ENCODE measurements at places on chromosomes 11 and 22. TPM values are rescaled to one million over a fixed set of nuclear protein-coding genes. Genes with fewer than 3 reads are reported as not detected.
A peak's percentile ranks its signal among the peaks of the same experiment; 100 is the strongest.

The CFAP68 gene
- 37.8 TPM for polyA plus RNA-seq

The CCDC34 gene
- polyA plus RNA-seq, result 26.6 TPM

The BEST1 gene
- polyA plus RNA-seq, result 5.3 TPM

DNA sequence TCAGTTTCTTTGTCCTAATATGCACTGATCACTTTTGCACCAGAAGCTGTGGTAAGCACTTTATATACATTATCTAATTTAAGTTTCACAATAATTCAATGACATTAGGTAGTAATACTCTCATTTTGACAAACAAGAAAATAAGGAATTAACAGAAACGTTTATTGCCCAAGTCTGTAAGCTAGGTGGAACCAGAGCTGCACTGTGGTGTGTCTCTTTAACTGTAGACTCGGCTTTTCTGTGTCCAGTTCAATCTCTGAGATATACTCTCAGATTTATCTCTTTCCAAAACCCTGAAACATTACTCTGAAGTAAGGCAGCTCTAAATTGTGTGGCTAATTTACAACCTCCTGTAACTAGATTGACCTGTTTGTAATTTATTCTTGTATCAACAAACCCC, 101.1 kb downstream of the MUC15 start:
- no peak overlapping the region for H3K27ac ChIP-seq
- no peak for DNase-seq
- H3K36me3 ChIP-seq, result no peaks in the 10 kb centered on the region

GRCh38 chr11:66891851-66892660, 35.2 kb downstream of the LRFN4 start:
- H3K4me1 ChIP-seq, result no peaks in the 10 kb centered on the region
- no peak overlapping the region for H3K4me3 ChIP-seq
- H3K36me3 ChIP-seq, result no peaks in the 10 kb centered on the region
- H3K27ac ChIP-seq, result no peak overlapping the region

- H3K36me3 ChIP-seq, result no peaks in the 10 kb centered on the region
- H3K4me1 ChIP-seq, result no peaks in the 10 kb centered on the region
- H3K27ac ChIP-seq, result no peak overlapping the region
- H3K4me3 ChIP-seq, result no peak overlapping the region
- H3K27me3 ChIP-seq, result no peaks in the 10 kb centered on the region
These were observed 21.8 kb downstream of the MS4A4E start for GRCh38 chr11:60221181-60221580.

DNA sequence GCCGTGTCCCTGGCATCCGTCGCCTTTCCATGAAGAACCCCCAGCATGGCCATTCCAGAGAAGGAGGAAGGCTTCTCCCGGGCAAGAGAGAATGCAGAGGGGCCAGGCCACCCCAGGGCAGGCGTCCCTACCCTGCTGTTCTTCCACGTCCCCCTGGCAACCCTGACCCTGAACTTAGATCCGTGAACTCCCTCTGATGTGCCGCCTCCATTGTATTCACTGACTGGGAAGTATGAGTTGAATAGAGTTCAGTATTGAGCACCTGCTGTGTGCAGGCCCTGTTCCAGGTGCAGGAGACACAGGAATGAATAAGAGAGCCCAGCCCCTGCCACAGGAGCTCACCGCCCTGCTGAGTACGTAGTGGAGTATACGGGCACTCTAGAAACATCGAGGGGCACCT, 29.1 kb upstream of the RELT start:
- no peak overlapping the region for H3K4me3 ChIP-seq
- no peak for DNase-seq
- no peaks in the 10 kb centered on the region for H3K36me3 ChIP-seq
- H3K4me1 ChIP-seq, result peaks cover 24% of the 10 kb centered on the region
- no peaks in the 10 kb centered on the region for H3K27me3 ChIP-seq

GRCh38 chr22:19002684-19003038, 66.6 kb upstream of the PRODH start:
- H3K27ac ChIP-seq, result no peak overlapping the region
- H3K4me3 ChIP-seq, result no peak overlapping the region
- DNase-seq, result no peak
- H3K27me3 ChIP-seq, result peaks cover 56% of the 10 kb centered on the region
- H3K4me1 ChIP-seq, result no peaks in the 10 kb centered on the region

DNA sequence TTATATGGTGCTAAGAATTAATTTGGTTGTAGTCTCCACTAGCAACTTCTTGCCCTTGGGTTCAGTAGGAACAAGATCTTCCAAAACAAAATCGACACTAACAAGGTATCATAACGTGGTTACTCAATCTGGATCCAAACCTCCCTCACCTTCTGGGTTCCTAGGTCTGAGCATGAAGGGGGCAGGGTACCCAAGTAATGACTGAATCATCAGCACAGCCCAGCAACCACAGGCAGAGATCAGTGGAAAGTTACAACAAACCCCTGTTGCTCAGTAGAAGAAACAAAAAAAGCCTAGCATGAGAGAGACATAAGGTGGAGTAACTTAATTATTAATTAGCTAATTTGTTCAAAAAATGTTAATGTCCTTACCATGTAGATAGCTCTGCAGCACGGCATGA, 221.4 kb downstream of the BLID start:
- H3K27me3 ChIP-seq, result no peaks in the 10 kb centered on the region
- H3K4me3 ChIP-seq, result no peak overlapping the region
- no peaks in the 10 kb centered on the region for H3K36me3 ChIP-seq
- DNase-seq, result no peak

DNA sequence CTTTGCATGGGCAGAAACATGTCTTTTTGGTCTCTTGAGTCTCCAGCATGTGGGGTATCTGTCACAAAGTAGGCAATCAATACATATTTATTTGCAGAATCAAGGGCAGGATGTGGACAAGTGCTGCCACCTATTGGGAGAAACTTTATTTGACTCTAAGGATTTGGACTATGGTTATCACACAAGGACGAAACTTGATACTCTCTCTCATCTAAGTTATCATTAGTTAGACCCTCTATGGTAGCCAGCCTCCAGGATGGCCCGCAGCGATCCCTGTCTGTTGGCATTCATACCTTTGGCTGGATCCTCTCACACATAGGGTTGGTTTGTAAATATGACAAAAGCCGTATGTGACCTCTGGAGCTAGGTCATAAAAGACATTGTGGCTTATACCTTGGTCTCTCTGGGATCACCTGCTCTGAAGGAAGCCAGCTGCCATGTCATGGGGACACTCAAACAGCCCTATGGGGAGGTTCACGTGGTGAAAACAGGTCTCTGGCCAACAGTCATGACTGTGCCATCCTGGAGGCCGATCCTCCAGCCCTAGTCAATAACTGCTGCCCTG, 1.1 kb upstream of the FBXO7 start:
- no peak overlapping the region for H3K27ac ChIP-seq
- DNase-seq, result peak; percentile 66
- H3K4me3 ChIP-seq, result peak overlapping the region; percentile 79
- no peaks in the 10 kb centered on the region for H3K27me3 ChIP-seq
- H3K36me3 ChIP-seq, result no peaks in the 10 kb centered on the region
- H3K4me1 ChIP-seq, result peaks cover 38% of the 10 kb centered on the region

DNA sequence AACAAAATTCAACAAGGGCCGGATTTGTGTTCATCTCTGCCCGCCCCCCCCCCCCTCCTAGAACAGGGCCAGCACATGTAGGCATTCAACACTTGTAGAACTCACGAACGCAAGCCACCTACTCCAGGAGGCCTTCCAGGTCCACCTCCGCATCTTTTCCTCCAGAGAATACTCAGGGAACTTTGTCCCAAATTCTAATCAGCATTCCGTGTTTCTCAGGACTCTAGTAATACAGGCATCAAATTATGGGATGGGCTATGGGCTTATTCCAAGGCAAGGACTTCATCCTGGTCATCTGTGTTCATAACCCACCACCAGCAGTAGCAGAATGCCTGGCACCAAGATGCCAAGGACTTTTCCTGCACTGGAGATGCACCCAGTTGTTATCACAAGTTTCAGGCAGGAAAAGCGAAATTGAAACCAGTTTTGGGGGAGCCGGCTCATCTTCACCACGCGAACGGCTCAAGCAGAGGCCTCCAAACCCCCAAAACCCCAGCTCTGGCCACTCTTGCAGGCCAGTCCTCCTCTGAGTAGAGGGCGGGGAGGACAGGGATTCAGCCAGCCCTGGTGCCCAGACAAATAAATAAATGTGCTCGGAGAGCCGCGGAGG, 462 bp downstream of the UBE2L6 start:
- peaks cover 18% of the 10 kb centered on the region for H3K4me1 ChIP-seq
- no peaks in the 10 kb centered on the region for H3K27me3 ChIP-seq
- DNase-seq, result no peak
- no peaks in the 10 kb centered on the region for H3K36me3 ChIP-seq
- H3K27ac ChIP-seq, result peak overlapping the region; percentile 90
- H3K4me3 ChIP-seq, result peak overlapping the region; percentile 70

DNA sequence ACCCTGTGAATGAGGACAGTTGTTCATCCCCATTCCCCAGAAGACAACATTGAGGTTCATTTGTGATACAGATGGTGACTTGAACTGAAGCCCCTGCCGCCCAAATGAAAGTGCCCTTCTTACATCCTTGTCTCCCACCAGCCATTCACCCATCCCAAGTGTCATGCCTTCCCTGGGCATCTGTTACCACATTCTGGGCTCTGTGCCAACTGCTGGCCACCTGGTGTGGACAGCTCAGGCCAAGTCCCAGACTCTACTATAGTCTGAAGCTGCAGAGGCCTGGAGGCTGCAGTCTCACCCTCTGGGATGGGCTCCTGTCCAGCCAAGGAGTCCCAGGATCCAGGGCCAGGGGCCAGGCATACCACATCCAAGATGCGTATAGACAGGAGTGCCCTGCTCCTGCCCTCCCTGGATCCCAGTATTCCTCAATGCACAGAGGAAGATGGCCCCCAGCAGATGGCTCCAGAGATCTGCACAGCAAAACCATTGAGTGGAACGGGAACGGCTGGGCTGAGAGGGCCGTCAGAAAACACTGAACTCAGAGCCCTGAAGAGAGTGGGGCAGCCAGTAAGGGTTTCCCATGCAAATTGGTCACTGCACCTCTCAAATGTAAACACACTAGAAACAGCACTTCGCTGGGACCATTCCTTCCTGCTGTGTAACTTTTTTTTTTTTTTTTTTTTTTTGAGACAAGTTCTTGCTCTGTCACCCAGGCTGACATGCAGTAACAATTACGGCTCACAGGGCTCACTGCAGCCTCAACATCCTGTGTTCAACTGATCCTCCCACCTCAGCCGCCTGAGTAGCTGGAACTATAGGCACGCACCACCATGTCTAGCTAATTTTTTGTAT, 22.8 kb downstream of the ARRB1 start:
- no peak overlapping the region for H3K4me3 ChIP-seq
- H3K27ac ChIP-seq, result peak overlapping the region; percentile 70
- peak; percentile 89 for DNase-seq
- peaks cover 32% of the 10 kb centered on the region for H3K4me1 ChIP-seq

DNA sequence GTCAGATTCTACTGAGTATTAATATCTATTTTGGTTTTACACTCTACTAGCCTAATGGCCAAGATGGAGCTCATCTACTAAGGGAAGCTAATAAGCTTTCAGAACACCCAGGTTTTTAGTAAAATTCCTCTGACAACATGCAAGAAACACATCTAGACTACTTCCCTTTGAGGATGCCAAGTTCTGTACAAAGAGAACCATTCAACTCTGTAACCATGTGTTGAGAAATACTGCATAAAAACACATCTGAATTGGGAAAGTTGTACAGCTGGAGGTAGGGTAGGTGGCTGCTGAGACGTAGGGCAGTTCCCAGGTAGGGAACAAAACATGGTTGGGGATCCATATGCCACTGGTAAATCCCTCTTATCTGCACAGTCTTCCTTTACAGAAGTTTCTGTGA, 66.2 kb downstream of the SC5D start:
- no peak overlapping the region for H3K4me3 ChIP-seq
- no peak overlapping the region for H3K27ac ChIP-seq
- H3K36me3 ChIP-seq, result no peaks in the 10 kb centered on the region
- H3K27me3 ChIP-seq, result no peaks in the 10 kb centered on the region

DNA sequence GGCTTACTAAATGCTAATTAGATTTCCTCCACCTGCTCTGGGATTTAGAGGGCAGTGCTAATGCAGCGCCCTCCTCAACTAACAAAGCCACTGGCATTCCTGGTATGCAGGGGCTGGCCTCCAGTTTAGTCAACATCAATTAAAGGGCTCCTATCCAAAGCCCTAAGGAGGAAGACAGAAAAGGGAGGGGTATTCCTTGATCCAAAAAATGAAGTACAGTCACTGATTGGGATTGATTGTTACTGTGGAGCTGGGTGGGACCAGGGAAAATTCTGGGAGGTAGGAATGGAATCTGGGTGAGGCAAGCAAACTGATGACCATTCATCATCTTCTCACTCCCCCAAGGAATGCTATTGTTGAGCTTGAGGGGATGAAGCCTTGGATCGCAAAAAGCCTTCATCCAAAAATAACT, 52.2 kb downstream of the GAB2 start:
- no peaks in the 10 kb centered on the region for H3K27me3 ChIP-seq
- peak overlapping the region; percentile 35 for H3K27ac ChIP-seq
- no peak for DNase-seq
- peaks cover 22% of the 10 kb centered on the region for H3K4me1 ChIP-seq
- no peak overlapping the region for H3K4me3 ChIP-seq
- H3K36me3 ChIP-seq, result no peaks in the 10 kb centered on the region

GRCh38 chr11:95584589-95584988, 205.0 kb downstream of the FAM76B start:
- DNase-seq, result no peak
- no peaks in the 10 kb centered on the region for H3K36me3 ChIP-seq
- H3K27ac ChIP-seq, result no peak overlapping the region
- H3K4me1 ChIP-seq, result no peaks in the 10 kb centered on the region
- no peaks in the 10 kb centered on the region for H3K27me3 ChIP-seq
- H3K4me3 ChIP-seq, result no peak overlapping the region

DNA sequence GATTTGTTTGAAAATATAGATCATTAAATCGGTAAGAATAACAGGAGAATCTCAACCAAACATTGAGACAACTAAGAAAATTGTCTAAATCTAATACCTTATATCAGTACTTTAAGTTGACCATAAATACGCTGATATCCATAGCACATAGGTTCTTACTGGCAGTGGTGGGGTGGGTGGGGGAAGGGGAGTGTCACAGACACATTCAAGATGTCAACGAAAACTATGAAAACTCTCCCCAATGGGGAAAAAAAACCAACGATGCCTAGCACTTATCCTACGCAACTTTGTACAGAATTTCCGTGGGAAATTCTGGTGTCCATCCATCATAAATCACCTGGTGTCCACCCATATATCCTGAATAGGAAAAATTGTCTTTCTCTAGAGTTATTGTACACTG, 6.2 kb downstream of the GRAP2 start:
- no peaks in the 10 kb centered on the region for H3K36me3 ChIP-seq
- H3K27me3 ChIP-seq, result peaks cover 6% of the 10 kb centered on the region
- no peak overlapping the region for H3K27ac ChIP-seq
- no peak for DNase-seq
- H3K4me3 ChIP-seq, result no peak overlapping the region
- H3K4me1 ChIP-seq, result no peaks in the 10 kb centered on the region

GRCh38 chr11:35141571-35141971, 2.6 kb downstream of the CD44 start:
- peaks cover 73% of the 10 kb centered on the region for H3K4me1 ChIP-seq
- no peaks in the 10 kb centered on the region for H3K36me3 ChIP-seq
- H3K27ac ChIP-seq, result peak overlapping the region; percentile 96
- no peak for DNase-seq
- H3K27me3 ChIP-seq, result no peaks in the 10 kb centered on the region
